ENCODE measurements at places on chromosomes 3 and 15.

- no peak for DNase-seq
These were observed 42.6 kb downstream of the PXK start for GRCh38 chr3:58375254-58375653.

GRCh38 chr3:16411441-16411840 lies 102.1 kb downstream of the RFTN1 start:
- DNase-seq = no peak

- DNase-seq = no peak
These were observed 116.2 kb upstream of the NECTIN3 start for GRCh38 chr3:110955301-110955880.

GRCh38 chr3:118526758-118527513 lies 507.7 kb downstream of the IGSF11 start:
- no peak for DNase-seq

DNA sequence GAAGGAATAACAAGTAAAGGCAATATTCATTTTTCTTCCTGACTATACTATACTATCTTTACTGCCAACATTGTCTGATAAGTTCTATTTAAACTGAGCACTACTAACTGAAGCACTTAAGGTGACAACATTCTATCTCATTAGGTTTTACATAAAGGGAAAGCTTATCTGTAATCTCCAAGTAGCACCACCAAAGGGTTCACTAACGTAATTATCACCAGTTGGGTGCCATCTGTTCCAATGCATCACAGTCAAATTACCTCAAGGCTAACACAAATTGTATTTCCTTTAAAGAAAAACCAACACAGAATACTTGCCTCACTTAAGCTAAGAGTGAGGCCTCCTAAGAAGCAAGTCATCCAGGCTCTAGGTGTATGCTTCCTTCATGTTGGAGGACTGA lies 453.8 kb downstream of the RAP2B start:
- DNase-seq = no peak

GRCh38 chr3:37909067-37909911 lies 47.6 kb downstream of the CTDSPL start:
- DNase-seq = no peak
